ENCODE measurements at places on chromosomes 6 and 20.

GRCh38 chr6:90241229-90241880, 55.3 kb downstream of the BACH2 start:
- DNase-seq: no peak

GRCh38 chr6:20402342-20403069, 827 bp downstream of the E2F3 start:
- no peak for DNase-seq

DNA sequence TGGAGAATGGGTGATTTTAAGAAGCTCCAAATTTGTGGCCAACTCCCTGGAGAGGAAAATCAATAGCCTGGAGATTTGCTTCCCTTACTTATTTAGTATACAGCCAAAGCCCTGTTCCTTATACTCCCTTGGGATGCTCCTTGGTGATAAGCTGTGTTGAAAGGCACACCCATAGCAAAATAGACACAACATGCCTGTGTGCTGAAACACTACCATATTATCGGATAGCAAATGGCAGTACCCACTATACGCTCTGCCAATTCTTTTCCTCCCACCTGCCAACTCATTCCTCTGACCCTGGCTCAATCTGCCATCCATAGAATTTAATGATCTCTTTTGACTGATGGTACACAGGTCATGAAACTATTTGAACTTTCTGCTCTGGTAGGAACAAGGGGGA, 98.2 kb downstream of the CLIC5 start:
- no peak for DNase-seq

DNA sequence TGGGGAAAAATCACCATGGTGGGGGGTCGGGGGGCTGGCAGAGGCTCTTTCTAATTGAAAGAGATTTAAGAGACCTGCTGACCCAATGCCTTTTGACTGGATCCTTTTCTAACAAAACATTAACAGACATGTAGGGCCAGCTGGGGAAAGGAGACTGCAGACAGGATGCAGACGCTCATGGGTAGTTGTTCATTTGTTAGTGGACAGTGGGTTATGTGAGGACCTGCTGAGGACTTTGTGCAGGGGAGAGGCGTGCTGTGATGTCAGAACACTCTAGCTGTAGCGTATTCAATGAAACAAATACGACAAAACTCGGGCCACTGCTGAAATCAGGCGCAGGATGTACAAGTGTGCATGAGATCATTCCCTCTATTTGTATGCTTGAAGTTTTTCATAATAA, 1.2 kb downstream of the IP6K3 start:
- no peak for DNase-seq

DNA sequence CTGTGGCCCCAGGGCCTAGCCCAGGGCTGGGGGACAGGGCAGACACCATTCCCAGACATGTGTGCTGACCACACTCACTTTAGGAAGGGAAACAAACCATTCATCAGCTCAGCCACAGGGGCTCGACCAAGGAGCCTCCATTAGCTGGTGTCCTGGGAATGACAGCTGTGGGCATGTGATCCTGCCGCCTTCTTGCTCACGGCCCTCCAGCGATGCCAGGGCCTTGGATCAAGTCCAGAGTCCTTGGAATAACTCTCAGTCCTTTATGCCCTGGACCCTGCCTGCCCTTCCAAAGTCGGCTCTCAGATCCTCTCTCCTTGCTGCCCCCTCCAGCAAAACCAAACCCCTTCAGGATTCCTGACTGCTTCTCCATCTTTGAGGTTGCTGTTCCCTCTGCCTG, 165.0 kb upstream of the RNF24 start:
- DNase-seq: no peak

DNA sequence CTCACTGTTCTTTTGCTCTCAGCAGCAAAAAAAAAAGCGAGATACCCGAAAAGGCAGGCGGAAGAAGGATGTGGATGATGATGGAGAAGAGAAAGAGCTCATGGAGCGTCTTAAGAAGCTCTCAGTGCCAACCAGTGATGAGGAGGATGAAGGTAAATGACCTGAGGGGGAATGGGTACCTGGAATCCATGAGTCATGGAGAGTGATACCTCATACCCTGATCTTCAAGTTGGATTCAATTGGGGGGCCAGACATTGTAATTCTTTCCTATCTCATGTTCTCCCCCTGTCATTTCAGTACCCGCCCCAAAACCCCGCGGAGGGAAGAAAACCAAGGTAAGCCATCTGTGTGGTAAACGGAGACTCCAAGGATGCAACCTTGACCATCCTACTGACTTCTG, 6.8 kb downstream of the ABCF1 start:
- no peak for DNase-seq

DNA sequence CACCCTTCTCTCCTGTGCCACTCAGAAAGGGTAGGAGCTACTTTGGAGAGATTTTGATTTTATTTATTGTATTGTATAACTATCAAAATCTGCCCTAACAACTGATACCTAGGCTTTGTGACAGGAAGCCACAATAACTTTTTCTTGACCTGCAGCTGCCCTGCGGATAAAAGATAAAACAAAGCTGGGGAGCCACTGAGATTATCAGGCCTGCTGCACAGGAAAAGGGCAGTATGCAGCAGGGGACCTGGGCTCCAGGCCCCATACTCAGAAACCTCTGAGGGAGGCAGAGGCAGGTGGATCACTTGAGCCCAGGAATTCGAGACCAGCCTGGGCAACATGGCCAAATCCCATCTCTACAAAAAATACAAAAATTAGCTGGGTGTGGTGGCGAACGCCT, 980 bp upstream of the SNX21 start:
- no peak for DNase-seq

DNA sequence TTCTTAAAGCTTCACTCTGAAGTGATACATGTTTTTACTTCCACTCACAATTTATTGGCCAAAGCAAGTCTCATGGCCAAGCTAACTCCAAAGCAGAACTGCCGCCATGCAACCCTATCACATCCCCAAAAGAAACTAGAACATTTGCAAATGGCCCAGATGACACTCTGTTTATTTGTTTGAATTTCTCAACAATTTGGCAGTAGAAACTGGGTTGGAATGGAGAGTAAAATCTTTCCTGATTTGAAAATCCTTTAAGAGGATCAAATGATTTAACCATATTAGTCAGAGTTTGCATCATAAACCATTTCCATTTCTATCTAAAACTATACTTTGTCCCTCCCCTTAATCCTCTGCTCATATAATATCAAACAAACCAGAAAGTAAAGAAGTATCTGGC, 39.1 kb upstream of the E2F3 start:
- no peak for DNase-seq

- DNase-seq: no peak
These were observed 539.3 kb upstream of the ID4 start for GRCh38 chr6:19297880-19298279.

DNA sequence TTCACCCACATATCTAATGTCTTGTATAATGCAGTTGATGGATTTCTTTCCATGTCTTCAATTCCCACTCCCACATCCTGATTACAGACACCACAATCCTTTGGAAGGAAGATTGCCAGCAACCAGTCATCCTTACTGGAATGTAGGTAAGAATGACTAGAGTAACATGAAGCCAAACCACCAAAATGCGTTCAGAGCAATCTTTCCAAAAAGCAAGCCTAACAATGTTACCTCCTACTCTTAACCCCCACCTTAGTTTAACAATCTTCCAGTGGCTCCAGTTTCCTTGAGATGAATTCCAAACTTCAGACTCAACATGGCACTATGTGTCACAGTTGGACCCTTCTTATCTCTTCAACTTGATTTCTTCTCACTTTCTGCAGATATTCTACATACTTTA, 685.6 kb downstream of the DOK5 start:
- no peak for DNase-seq

- no peak for DNase-seq
These were observed 35.5 kb downstream of the PTGIS start for GRCh38 chr20:49532285-49532946.

- DNase-seq: no peak
These were observed 284.0 kb downstream of the PHF3 start for GRCh38 chr6:63919556-63920110.

GRCh38 chr20:7379621-7380220, 560.5 kb downstream of the HAO1 start:
- no peak for DNase-seq

- DNase-seq: no peak
These were observed 610.4 kb upstream of the IMPG1 start for GRCh38 chr6:76682842-76683241.

- no peak for DNase-seq
These were observed 751.0 kb downstream of the CD109 start for GRCh38 chr6:74447013-74447412.

DNA sequence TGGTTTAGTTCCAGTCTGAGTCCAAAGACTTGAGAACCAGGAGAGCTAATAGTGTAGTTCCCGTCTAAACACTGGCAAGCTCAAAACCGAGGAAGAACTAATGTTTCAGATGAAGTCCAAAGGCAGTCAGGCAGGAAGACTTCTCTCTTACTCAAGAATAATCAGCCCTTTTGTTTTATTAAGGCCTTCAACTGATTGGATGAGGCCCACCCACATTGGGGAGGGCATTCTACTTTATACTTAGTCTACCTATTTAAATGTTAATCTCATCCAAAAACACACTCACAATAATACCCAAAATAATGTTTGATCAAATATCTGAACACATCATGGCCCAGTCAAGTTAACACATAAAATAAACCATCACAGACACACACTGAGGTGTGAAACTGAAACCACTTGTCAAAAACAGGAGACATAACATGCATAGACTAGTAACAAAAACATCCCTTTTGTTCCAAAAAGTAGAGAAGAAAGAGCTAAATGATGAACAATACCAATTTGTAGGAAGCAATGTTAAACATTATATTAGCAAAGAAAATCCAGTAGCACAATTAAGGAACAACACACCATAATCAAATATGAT, 50.2 kb upstream of the SENP6 start:
- no peak for DNase-seq

DNA sequence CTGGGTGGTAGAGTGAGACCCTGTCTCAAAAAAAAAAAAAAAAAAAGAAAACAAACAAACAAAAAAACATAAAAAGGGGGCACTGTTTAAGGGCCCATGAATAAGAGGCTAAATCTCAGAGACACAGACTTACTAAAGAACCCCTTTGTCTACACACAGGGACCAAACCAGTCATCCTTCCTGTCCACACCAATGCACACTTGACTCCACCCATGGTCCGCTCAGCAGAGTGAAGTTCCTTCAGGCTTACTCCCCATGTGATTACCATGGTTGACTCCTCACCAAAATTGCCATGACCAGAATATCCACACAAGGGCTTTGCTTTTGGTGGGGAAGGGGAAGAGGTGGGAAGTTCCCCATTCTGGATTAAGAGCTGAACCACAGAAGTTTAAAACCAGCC, 19.4 kb upstream of the REPS1 start:
- no peak for DNase-seq

DNA sequence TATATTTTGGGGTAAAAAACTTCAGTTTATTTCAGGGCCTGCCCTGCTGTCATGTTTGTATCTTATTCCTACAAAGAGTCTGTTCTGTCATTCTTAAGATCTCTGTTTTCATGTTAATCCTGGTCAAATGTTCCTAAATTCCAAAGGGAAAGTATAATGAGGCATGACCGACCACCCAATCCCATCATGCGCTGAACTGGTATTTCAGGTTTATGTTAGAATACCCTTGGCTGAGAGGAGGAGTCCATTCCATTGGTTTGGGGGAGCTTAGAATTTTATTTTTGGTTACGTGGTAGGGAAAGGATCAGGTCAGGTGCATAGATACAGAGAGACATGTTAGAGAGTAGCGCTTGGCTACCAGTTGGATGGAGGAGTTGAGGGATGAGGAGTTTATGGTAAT, 25.7 kb downstream of the CFAP61 start:
- DNase-seq: no peak

DNA sequence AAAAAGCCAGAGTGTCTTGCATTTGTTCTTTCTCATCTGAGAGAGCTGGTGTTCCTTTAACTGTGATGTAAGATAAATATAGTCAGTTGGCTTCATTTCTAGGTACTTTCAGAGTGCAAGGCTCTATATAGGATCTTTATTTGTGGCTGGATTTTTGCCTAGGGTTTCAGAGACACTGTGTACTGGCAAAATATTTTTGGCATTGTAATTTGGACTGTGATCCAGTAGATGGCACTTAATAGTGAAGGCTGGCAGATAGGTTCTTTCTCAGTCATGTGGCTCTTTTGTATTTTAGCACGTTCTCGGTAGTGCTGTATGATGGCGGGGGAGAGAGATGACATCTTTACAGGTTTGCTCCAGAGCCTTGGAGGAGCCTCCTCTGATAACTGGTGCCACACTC, 26.8 kb upstream of the SLC35B3 start:
- DNase-seq: no peak

GRCh38 chr6:147099974-147100373, 104.2 kb upstream of the STXBP5 start:
- DNase-seq: peak; percentile 38

- peak; percentile 19 for DNase-seq
These were observed 220.2 kb downstream of the ATXN1 start for GRCh38 chr6:16540804-16541752.

DNA sequence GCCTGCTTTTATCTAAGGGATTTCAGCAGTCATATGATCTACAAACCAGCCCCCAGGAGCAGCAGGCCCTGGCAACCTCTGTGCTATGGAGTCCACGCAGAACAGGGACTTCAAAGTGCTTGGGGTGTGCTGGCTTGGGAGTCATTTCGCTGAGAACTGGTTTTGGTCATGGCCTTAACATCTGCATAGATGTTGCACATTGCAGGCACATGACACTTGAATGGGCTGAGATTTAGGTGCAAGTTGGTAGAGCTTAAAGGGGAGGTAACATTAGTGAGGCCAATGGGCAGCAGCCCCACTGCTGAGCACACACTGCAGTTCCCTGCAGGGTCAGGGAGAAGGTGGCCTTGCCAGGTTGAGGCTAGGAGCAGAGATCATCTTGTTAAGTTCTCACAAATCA, 43.6 kb downstream of the RREB1 start:
- no peak for DNase-seq

DNA sequence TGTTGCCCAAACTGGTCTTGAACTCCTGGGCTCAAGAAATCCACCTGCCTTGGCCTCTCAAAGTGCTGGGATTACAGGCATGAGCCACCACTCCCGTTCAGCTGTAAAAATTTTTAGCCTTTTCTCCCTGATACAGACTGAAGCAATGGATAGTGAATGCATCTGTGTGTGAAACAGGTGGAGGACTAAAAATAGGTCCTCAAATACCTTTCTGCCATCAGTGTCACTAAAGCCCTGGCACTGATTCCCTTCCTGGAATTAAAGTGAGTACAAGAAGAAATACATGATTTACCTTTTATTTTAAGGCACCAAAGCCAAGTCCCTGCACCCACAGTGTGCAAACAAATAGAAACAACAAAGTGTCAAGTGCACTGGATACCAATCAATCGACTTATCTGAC, 25.1 kb downstream of the TULP4 start:
- DNase-seq: no peak

- no peak for DNase-seq
These were observed 1.7 kb downstream of the SLC4A11 start for GRCh38 chr20:3237011-3237957.
